ENCODE measurements at places on chromosomes 5 and 9. TPM values are rescaled to one million over a fixed set of nuclear protein-coding genes. Genes with fewer than 3 reads are reported as not detected.

- DNase-seq, result no peak
These were observed 11.9 kb downstream of the OTULINL start for GRCh38 chr5:14593326-14594021.

DNA sequence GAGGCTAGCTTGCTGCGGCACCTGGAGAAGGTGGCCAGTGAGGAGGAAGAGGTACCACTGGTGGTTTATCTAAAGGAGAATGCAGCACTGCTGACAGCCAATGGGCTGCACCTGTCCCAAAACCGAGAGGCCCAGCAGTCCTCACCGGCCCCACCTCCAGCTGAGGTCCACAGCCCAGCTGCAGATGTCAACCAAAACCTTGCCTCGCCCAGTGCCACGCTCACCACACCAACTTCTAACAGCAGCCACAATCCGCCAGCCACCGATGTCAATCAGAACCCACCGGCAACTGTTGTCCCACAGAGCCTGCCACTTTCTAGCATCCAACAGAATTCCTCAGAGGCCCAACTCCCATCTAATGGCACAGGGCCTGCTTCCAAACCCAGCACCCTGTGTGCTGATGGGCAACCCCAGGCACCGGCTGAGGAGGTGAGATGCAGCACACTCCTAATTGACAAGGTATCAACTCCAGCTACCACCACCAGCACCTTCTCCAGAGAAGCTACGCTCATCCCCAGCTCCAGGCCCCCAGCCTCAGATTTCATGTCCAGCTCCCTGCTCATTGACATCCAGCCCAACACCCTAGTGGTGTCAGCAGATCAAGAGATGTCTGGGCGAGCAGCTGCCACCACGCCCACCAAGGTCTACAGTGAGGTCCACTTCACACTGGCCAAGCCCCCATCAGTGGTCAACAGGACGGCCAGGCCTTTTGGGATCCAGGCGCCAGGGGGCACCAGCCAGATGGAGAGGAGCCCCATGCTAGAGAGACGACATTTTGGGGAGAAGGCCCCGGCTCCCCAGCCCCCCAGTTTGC, 8.0 kb downstream of the SYNPO start:
- no peak for DNase-seq

DNA sequence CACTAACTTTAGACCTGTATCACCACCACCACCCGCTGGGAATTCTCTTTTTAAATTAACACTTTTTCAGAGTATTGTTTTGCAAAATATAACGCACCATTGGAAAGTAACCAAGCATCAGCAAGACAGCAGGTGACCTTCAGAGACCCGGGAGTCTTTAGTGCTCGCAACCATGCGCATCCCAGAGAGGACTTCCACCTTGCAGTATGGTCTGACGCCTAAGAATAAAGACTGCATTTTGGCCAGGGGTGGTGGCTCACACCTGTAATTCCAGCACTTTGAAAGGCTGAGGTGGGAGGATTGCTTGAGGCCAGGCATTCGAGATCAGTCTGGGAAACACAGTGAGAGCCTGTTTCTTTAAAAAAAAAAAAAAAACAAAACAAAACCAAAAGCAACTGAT, 113.8 kb downstream of the MED27 start:
- DNase-seq, result no peak

Gene PCDHAC2
- total RNA-seq, result 2.8 TPM

Gene MYOZ3
- not detected for total RNA-seq

Gene PTGDS
- total RNA-seq, result not detected

Gene SH3GL2
- not detected for total RNA-seq

Gene LECT2
- total RNA-seq, result not detected

Gene HEMGN
- total RNA-seq, result not detected
